ENCODE measurements at places on chromosomes 12 and 14.

GRCh38 chr12:62016021-62016420 is 244.2 kb upstream of the USP15 start:
- no peak for DNase-seq

DNA sequence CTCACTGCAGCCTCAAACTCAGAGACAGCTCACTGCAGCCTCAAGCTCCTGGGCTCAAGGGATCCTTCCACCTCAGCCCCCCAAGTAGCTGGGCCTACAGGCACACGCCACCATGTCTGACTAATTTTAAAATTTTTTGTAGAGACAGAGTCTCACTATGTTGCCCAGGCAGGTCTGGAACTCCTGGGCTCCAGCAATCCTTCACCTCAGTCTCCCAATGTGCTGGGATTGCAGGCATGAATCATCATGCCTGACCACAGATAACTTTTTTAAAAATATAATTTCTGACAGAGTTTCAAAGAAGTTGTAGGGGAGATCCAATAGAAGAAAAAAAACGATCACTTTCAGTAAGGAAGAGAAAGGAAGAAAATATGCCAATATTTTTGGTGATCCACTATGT is 189.7 kb upstream of the CDKN3 start:
- no peak for DNase-seq

DNA sequence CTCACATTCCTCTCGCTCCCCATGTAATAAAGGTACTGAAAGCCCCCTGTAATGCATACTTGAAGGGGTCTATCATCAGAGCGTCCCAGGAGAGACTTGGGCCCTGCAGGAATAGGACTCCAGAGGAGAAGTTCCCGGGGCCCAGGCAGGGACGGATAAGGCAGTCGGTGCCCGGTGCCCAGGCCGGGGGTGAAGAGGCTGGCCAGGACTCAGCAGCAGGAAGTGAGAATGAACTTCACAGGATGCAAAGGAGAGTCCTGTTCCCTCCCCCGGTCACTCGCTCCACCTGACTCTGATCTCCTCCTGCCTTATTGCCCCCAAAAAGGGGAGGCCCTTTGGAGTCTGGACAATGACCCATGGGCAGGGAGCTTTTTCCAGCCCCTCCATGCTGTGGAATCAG is 40.2 kb downstream of the LRRC74A start:
- DNase-seq: no peak

DNA sequence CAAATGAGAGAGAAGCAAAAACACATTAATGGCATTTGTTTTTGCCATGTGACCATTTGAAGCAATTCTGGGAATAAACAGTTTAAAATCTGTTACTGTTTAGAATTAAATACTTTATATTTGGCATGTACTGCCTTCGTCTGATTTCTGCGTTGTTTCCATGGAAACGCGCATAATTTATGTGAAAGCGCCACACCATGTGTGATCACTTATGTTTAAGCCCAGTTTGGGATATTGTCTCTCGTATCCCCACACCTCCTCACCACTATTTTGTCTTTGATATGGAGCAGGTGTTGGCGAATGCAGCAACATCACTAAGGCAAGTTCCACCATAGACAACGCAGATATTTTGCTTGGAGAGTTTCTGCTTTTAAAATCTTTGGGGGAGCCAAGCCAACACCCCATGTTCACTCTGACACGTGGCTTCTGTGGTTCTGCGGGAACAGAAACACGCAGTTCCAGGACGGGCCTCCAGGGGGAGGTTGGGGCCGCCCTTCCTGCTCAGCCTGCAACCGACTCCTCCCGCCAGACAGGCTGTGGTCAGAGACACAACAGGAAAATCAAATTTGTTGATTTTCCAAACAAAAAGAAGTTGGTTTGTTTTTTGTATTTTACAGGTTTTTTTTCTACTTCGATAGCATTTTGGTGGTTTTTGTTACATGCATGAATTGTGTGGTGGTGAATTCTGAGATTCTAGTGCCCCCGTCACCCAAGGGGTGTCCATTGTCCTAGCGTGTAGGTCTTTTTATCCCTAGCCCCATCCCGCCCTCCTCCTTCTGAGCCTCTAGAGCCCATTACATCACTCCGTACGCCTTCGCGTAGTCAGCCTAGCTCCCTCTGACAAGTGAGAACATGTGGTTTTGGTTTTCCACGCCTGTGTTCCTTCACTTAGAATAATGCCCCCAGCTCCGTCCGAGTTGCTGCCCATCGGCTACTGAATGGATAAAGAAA is 101.9 kb upstream of the SFSWAP start:
- DNase-seq: peak; percentile 82

- DNase-seq: no peak
These were observed 64.5 kb downstream of the TSPAN9 start for GRCh38 chr12:3141339-3142321.

DNA sequence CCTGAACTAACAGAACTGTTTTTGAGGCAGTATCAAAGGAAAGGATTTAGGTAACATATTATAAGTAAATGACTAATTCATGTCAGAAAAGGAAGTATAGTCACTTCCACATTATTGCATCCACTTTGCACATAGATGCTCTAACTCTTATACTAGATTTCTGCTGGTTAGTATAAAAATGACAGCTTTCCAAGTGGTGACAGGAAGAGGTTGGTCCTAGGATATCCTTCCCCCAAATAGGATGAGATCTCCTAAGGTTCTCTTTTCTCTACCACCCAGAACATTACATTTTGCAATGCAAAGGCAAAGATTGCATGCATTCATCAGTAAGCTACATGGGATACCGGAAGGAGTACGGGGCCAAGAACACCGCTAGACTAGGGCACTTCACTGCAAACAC is 15.2 kb downstream of the DAD1 start:
- DNase-seq: no peak

GRCh38 chr12:21337959-21338744 is 3.4 kb upstream of the SLCO1A2 start:
- DNase-seq: no peak

GRCh38 chr14:94051779-94052178 is 25.6 kb downstream of the OTUB2 start:
- peak; percentile 57 for DNase-seq

DNA sequence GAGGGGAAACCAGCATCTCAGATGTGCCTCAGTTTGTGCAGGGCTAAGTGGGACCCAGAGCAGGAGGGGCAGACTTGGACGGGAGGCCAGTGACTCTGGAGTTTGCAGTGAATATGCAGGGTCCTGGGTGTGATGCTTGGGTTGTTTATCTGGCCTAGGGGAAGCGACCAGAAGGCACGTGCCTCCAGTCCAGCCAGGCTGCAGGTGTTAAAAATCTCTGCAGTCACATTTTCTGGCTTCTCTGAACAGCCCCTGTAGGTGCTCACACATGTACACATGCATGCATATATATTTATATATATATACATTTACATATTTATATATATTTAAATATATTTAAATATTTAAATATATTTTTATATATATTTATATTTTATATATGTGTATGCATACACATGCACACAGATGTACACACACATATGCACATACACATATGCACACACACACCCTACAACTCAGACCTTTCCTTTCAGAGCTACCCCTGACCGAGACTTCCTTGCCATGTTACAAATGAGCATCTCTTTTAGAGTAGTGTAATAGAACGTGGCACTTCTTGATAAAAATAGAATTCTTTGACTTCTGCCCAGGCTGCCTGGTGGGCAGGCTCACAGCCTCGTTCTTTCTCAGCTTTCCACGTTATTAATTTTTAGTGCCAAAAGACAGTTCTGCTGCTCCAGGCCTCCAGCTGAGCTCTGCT is 26.8 kb upstream of the TCL1B start:
- no peak for DNase-seq

DNA sequence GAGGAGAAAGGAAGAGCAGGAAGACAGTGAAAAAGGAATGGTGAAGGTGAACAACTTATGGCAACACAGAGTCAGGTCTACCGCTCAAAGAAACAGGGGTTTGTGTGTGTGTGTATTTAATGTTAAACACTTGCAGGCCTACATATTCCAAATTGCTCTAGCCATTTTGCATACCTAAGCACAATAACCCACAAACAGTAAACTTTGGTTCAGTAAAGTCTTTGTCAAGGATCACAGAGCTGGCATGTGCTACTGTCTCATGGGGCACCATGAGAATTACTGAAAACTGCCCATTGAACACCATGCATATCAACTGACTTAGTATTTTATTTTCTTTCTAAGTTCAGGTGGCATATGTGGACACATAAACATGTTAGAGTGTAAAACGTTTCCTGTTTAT is 163.6 kb downstream of the MDGA2 start:
- no peak for DNase-seq

DNA sequence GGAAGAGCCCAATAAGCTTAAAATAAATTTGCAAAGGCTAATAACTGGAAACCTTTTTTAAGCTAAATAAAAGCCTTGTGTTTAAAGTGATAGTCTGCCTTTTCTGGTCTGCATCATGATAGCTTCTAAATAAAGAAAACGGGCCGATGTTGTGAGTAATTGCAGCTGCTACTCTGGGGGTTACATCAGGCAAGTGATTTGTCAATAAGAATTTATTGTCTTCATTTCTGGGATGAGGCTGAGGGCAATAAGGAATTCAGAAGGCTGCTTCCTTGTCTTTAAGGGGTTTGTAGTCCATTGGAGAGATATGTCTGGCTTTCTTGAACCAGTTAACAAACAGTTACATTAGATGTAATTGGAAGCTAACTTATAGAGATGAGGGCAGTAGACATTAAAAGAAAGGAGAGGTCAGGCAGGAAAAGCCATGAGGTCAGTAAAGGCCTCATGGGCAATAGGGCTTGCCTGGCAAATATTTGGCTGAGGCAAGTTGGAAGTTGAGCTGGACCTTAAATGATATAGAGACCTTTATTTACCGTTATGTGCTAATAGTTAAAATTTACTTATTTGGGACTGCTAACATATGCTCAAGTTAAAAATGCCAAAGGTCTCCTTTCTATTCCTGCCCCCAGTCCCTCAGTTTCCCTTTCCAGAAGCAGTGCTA is 85.0 kb downstream of the CRADD start:
- DNase-seq: no peak

DNA sequence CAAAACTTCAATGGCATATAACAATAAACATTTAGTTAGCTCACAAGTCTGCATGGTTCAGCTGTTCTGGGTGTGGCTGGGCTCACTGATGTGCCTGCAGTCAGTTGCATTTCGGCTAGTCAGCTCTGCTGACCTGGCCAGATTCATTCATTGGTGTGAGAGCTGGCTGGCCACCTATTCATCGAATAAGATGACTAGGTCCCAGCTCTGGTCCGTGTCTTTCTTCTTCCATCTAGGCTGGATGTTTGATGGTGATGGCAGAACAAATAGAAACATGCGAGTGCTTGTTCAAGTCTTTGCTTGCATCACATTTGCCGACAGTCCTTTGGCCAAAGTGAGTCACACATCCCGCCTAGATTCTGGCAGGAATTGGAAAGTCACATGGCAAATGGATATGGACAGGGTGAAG is 203.3 kb upstream of the CRY1 start:
- DNase-seq: no peak

- DNase-seq: no peak
These were observed 279.6 kb downstream of the PRKD1 start for GRCh38 chr14:29648045-29648444.

DNA sequence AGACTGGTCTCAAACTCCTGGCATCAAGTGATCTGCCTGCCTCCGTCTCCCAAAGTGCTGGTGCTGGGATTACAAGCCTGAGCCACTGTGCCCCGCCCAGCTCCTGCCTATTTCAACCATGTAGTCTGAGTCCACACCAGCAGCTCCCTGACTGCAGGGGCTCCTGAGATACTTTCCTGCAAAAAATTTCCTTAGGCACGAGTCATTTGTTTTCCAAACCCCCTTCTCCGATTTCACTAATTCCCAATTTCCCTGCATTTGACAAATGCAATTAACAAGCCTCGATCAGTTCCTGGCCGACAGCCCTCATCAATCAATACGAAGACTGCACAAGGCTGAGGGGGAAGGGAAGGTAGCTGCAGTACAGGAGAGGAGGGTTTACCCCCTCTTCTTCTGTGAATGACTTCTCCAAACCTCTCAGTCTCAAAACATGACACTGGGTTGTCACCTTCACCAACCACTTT is 10.1 kb downstream of the PSMB5 start:
- DNase-seq: no peak

- no peak for DNase-seq
These were observed 52.1 kb upstream of the KCNJ8 start for GRCh38 chr12:21826618-21826910.

DNA sequence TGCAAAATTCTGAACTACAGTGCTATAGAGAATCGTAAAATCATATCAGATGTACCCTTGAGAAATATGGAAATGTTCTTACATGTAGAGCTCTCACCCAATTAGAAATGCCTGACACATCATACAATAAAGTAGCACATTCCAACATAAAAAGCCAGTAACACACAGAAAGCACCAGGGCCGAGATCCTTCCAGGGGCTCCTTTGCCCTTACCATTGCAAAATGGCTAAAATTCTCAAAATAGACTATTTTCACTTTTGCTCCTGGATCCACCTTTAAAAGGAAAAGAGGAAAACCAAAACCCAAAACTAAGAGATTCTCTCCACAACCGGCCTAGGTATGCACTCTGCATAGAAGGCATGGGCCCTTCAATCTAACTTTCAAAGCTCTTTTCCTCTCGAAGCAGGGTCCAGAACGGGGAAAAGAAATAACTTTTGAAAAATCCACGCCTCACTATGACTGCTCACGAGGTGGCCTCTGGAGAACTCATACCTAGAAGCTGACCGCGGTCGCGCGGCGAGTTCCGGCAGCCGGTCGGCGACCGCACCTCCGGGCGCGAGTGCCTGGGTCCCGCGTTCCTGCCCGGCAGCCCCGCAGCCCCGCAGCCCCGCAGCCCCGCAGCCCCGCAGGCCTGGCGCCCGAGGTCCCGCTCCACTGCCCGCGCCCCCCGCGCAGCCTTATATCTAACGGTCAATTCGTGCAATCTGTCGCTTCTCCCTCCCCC is 2.7 kb downstream of the OTX2 start:
- DNase-seq: no peak

- no peak for DNase-seq
These were observed at the start of gene ANKRD33 for GRCh38 chr12:51887476-51888315. Gene ANKRD33 (plus strand): TSS chr12:51888103. CDS start chr12:51888187, 84 bp downstream.

- no peak for DNase-seq
These were observed 3.1 kb downstream of the GPR33 start for GRCh38 chr14:31484754-31485153.

All from right atrium auricular region (tissue), 2 donors.